ENCODE measurements at places on chromosomes 6 and 20.

- no peak for DNase-seq
Observed at GRCh38 chr6:89359561-89359960, 7.0 kb upstream of the UBE2J1 start.

DNA sequence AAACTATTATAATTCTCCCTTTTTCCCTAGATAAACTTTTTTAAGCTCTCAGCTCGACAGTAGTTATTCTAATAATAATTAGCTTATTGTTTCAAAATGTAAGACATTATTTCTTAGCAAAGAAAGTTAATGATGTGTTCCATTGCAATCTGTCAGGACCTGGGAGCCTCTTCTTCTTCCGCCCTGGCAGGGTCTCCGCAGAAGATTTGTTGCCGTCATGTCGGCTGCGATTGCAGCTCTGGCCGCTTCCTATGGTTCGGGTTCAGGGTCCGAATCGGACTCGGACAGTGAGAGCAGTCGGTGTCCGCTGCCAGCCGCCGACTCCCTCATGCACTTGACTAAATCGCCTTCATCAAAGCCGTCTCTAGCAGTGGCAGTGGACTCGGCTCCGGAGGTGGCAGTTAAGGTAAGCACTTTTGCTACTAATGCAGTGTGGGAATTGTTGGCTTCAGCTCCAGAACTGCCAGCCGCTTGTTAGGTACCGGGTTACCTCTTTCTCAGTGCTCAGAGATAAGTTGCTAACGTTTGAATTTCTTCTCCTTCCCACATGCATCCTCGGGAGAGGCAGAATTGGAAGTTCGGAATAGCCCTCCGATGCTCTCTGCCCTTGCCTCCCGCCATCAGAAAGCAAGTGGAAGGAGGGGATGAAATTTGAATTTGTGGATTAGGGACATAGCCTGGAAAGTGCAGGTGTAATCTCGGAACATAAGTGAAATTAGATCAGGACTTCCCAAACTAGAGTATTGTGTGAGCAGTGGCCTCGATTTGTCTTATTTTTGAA lies at the start of gene CDC40:
CDC40 (plus strand) TSS at position 200 of the 781 bp plus-strand sequence; CDS start at position 218, 18 bp downstream.
- DNase-seq: no peak

GRCh38 chr20:22880277-22880676 lies 154.8 kb upstream of the SSTR4 start:
- DNase-seq: no peak

- DNase-seq: no peak
Observed at GRCh38 chr20:45752746-45753145, 30.6 kb downstream of the SPINT4 start.

DNA sequence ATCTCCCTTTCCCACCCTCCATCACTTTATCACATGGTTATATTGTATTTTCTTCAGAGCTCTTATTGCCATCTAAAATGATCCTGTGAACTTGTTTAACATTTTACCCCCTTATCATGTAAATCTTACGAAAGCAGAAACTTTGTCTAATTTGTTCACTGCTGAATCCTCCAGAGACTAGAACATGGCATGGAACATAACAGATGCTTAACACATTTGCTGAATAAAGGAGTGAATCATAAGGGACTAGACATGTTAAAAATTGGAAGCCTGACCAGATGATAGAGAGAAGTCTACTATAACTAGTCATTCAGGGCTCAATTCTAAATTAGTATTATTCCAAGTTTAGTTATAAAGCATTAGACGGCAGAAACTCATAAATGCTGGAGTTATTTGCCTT lies 73.3 kb downstream of the MAN1A1 start:
- no peak for DNase-seq

DNA sequence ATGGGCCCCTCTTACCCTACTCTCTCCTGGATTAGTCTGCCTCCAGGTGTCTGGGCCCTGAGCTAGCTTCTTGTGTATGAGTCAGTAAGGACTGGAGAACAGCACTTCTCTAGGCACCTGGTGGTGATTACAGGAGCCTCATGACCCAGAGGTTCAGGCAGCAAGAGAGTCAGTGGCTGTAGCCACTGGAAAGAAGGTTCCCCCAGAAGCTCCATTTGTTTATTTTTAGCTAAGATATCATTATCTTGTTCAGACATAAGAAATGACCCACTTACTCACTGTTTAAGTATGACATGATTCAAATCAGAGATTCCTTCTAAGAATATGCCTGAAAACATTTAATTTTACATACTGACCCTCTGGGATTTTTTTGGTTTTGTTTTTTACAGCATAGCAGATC lies 23.6 kb upstream of the SLC4A11 start:
- peak; percentile 43 for DNase-seq

- no peak for DNase-seq
Observed at GRCh38 chr20:55253781-55254180, 751.5 kb downstream of the CBLN4 start.

DNA sequence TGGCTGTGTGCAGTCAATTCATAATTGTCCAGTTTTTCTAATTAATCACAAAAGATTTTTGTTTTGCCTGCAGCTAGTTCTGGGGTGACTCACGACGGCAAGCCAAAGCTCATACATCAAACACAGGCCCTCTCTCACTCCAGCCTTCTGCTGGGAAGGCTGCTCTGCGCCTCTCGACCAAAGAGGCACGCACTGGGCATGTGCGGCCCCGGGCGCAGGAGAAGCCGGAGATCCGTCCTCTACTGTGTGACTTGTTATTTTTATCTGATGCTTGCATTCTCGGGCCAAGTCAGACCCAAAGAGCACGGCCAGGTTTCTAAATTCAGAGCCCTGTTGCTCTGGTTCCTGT lies 98.5 kb downstream of the TFAP2A start:
- peak; percentile 96 for DNase-seq

GRCh38 chr20:36102809-36103596 lies 51.5 kb upstream of the EPB41L1 start:
- DNase-seq: no peak

DNA sequence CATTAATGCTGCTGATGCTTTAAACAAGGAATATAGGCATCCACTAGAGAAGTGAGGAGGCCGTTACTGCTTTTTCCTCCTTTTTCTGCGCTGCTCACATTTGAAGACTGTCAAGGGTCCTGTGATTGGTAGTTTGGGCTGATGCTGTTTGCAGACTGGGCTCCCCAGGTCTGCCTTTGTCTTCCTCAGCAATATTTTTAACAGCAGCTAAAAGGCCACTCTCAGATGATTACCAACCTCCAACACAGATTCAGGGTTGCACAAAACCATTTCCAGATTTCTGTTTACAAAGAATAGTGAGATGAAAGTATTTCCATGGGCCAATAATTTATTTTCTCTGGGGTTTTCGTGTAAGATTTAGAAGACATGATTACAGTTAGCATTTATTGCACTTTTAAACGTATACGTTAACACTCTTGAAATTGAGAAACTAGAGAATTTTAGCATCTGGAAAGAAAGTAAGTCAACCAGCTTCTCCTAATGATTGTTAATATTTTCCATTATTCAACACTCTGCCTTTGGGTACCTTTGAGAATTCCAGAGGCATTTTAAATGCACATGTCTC lies 475.3 kb upstream of the SOX4 start:
- no peak for DNase-seq

- DNase-seq: peak; percentile 70
Observed at GRCh38 chr20:8930726-8931125, 138.2 kb upstream of the PLCB4 start.

- DNase-seq: no peak
Observed at GRCh38 chr6:111124406-111124805, 37.1 kb downstream of the SLC16A10 start.

DNA sequence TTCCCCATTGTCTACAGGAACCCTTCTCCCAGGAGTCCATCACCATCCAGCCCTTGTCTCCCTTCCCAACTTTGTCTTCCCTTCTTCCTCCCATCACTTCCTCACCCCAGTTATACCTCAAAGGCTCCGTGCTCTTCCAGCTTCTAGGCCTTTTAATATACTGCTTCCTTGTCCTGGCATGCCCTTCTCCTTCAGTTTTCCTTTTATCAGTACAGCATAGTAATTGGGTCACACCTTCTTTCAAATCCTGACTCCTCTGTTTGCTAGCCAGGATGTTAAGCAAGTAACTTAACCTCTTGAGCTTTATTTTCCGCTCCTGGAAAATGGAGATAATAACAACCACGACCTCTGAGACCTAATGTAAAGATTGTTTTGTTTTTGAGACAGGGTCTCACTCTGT lies 54.9 kb upstream of the PNRC1 start:
- no peak for DNase-seq

- DNase-seq: no peak
Observed at GRCh38 chr20:3046677-3047462, 1.0 kb downstream of the MRPS26 start.

- no peak for DNase-seq
Observed at GRCh38 chr20:59120491-59120890, 43.1 kb upstream of the ZNF831 start.

GRCh38 chr20:48241482-48241881 lies 456.2 kb upstream of the SULF2 start:
- DNase-seq: no peak

DNA sequence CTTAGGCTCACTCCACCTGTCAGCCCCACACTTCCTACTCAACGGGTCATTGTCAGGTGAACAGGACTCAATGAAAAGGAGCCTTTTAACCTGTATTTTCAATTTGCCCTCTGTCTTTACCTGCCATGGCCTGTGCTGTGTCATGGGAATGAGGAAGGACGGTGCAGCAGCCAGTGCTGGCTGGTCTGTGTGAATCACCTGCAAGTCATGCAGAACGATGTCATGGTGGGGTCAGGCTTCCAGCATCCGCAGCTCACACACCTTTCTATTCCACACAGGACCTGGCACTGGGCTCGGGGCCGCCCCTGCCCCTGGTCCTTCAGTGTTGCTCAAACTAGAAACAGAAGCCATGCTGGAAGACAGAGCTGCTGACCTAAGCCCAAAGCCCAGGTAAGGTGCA lies 188.7 kb upstream of the GMDS start:
- no peak for DNase-seq

DNA sequence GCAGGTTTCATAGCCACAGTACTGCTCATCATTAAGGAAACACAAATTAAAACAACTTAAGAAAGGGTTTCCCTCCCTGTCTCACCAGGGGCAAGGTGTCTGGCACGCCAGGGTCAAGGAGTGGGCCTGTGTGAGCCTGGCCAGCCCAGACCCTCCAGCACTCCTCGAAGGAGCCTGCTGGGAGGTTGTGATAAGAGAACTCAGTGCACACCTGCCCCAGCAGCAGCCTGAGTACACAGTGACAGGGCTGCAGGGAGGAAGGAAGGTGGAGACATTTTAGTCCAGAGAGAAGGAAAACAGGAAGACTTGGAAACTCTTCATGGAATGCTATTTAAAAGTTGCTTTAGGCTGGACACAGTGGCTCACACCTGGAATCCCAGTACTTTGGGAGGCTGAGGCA lies 14.1 kb downstream of the NINL start:
- no peak for DNase-seq

DNA sequence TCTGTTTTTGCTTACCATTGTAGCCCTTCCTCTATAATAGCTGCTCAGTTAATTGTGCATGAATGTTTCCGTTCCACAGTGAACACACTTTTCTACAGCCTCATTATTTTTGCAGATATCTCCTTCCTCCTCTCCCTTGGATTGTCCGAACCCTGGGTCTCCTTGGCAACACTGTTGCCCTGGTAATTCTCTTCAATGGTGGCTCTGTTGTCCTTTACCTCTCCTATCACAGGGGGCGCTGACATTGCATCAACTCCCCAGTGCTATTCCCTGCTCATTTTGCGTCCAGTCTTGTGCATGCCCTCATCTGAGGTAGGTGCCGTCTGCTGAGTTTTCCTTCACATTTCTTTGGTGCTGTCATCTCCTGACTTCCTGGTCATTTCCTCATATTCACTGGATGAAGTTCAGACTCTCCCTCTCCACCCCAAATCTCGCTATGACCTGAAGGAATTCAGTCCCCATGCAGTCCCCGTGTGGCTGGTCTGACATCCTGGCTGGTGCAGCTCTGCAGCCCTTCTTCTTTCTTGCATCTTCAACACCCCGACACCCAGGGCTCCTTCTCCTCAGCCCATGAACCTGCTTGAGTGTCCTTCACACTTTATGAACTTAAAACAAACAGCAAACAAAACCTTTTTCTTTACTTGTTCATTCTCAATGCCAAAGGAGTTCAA lies 21.1 kb downstream of the PHACTR2 start:
- DNase-seq: no peak
